ENCODE measurements at places on chromosomes 6 and 20.

DNA sequence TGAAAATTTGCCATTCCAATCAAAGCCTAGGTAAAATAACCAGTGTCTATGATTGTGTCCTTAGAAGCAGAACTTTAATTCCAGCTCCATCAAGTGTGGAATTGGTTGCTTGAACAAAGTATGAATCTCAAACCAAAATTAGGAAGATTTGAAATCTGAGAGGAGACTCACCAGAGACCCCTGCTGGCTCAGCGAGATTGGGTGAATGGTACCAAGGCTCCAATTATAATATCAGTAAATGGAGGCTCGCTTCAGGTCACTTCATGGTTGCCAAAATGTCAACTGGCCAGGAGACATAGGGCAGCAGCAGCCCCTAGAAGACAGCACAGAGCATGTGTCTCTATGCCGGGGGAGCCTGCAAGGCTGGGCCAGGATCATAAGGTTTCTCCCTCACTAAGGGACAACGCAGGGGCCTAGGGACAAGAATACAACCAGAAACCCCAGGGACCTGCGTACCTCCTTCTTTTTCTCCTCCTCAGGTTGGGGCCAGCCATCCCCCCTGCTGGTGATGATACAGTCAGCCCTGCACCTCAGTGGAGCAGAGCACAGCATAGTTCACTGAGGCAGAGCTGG is 14.0 kb downstream of the RBL1 start:
- DNase-seq: no peak

DNA sequence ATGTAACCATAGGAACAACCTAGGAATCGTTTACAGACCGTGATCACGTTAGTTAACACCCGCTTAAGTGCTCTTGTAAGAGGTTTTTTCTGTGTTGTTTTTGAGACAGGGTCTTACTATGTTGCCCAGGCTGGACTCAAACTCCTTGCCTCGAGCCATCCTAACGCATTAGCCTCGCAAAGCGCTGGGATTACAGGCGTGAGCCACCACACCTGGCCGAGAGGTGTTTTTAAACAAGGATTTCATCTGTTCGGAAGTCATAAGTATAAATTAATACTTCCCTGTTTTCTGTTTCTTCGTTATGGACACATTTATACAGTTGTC is 727 bp downstream of the MRS2 start:
- no peak for DNase-seq

DNA sequence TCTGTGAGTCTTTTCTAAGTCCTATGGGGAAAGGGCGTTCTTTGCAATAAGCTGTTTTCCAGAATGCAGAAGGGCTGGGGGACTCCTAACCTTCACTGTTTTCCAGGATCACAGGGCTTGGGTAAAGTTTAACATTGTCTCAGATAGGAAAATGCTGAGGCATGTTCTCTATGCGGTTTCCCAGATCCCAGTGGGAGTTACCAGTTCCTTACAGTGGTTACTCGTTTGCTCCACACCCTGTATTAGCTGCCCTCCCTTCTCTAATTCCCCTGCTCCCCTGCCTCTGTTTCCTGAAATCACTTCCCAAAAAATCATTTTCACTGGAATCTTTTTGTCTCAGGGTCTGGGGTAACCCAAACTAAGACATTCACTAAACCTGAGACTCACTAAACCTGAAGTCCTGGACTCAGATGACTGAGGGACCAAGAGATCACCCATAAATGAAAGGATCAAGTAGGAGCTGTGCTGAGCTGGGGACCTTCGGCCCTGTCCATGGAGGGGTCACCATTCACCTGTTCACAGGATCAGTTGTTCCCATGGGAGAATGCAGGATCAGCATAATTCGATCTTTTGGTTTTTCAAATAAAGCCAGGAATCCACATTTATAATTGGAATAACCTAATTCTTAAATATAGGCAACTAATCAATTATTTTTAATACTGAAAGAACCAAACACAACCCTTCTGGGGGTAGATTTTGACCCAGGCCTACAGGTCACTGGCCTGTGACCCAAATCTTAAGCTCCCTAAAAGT is 76.2 kb downstream of the ISM1 start:
- DNase-seq: no peak

- no peak for DNase-seq
Observed at GRCh38 chr6:43393602-43394001, 24.2 kb upstream of the ZNF318 start.

GRCh38 chr20:10280018-10280908 is 61.6 kb downstream of the SNAP25 start:
- no peak for DNase-seq

GRCh38 chr6:5094327-5094726 is 9.2 kb downstream of the PPP1R3G start:
- peak; percentile 82 for DNase-seq

- no peak for DNase-seq
Observed at GRCh38 chr6:44176130-44176761, 17.6 kb downstream of the CAPN11 start.

DNA sequence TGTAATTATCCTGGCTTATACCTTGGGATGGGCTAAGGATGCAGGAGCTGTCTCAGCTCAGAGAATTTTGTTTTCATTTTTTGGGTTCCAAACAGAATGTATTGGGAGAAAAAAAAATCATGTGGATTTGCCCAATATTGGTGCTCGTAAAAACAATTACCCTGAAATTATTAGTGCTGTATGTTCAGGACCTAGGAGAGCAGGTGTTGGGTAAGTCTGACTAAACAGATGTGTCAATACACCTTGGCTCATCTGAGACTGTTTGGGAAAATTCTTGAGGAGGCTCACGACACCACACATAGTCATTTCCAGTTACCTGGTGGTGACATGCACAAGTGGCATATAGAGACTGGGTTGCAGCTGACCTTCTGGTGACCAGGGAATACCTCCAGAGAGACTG is 802.1 kb upstream of the FLRT3 start:
- DNase-seq: no peak

DNA sequence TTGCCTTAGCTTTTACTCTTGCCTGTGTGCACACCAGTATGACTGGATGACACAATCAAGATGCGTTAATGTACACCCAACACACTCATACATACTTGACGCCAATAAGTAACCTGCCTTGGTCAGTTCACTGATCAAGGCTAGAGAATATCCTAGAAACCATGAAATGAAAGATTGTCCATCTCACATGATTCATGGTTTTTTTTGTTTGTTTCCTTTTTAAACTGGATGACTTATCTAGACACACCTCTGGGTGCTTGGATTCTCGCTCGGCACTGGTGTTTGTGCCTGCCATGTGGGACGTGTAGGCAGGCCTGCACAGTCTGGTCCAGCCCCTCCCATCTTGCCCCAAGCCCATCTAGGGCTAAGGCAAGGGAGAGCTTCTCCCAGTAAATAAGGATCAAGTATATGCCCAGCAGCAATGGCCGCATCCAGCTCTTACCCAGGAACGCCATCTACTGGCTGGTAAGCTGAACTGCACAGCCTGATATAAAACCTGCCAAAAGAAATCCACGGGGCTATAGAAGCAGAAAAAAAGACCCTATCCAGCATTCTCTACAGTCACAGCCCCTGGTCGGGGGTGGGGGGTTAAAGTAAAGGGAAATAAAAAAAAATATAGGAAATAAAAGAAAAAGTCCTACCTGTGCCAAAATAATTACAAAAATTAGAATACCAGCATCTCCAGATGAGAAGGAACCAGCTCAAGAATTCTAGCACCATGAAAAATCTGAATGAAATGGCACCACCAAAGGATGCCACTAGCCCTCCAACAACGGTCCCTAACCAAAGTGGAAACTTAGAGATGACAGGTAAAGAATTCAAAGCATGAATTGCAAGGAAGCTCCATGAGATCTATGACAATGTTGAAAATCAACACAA is 73.3 kb downstream of the OTOR start:
- peak; percentile 18 for DNase-seq

DNA sequence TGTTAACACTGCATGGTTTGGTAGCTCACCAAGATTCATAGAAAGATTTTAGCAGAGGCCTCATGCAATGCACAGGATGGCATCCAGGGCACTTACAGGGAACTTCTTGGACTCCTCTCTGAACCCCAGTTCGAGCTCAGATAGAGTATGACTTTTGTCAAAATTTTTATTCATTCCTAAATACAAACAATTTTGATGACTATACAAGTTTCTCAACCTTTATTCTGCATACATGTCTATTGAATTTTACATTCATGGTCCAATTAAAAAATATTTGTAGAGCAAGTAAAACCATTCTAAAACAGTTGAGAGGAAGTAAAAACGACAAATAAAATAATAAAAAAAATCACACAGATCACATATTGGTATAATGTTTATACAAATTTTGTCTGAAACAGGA is 219.0 kb upstream of the MAN1A1 start:
- no peak for DNase-seq

DNA sequence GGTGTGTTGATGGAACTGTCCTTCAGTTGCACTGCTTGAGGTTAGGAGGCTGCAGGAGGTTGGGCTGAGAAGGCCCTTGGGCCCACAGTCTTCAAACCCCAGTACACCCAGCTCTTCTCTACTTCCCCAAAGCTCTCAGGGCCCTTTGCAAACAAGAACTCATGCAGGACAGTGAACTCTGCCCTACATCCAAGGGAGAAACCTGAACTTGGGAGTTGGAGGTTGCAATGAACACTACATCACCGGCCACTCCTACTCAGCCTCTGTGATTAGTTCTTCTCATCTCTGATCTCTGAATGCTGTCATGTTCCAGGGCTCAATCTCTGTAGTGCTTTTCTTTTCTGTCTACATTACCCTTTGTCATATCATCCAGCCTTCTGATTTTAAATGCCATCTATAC is 148.5 kb upstream of the PDE7B start:
- no peak for DNase-seq

GRCh38 chr6:148709577-148709976 is 37.3 kb upstream of the UST start:
- DNase-seq: no peak

DNA sequence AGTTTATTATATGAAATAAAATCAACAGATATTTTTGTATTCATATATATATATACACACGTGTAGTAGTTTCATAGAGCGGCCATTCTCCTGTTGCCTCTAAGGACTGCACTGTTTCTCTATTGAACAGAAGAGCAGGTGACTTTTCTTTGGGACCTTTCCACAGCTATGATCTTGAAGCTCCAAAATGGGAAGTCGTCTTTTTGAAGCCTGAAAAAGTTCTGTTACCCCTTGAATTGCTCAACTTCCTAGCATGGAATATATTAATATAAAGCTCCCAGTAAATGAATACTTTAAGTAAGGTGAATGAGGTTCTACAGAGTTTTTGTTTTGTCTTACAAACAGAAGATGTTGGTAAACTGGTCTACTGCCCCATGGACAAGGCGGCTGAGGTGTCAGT is 42.2 kb upstream of the ADTRP start:
- no peak for DNase-seq

DNA sequence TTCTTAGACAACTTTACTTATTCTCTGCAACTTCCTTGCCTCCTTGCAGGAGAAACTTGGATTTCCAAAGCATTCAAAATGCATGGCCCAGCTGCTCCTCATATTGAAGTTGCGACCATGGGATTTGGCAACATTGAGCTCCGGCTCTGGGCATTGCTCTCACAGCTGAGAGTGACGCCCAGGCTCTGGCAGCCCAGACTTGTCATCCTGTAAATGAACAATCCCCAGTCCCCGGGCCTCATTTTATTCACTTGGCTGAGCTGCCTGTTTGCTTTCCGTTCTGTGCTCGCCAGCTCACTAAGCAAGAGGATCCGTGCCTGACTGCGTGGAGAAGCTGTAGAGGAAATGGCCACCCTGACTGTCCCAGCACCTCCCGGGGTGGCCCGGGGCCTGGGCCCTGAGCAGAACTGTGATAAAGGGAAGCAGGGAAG is 119.5 kb upstream of the CD93 start:
- no peak for DNase-seq
